ENCODE measurements at places on chromosomes 2 and 18.

DNA sequence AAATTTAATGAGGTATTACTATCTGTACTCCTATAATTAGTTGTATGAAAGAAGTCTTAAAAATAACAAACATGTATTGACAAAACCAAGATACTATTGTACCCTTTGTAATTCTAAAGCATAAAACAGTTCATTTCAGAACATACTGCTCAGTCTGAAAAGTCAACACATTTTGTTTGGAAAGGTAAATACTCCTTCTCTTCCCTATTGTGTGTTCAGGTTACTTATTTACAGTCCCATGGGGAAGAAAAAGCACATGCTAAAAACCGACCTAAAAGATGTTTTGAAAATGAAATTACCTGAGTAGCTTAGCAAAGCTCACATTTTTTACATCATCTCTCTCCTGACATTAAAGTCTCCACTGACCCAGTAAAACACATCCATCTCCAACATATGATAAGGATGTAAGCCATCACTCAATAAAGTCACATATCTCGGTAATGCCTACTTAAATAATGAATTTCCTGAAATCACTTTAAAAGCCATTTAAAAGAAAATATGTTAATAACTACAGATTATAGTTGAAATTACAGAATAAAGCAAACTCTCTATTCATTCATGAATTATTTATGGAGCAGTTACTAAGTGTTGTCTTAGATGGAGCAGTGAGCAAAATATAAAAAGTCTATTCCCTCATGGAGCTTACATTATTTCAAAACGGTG, 75.6 kb upstream of the FZD5 start:
- DNase-seq: no peak

DNA sequence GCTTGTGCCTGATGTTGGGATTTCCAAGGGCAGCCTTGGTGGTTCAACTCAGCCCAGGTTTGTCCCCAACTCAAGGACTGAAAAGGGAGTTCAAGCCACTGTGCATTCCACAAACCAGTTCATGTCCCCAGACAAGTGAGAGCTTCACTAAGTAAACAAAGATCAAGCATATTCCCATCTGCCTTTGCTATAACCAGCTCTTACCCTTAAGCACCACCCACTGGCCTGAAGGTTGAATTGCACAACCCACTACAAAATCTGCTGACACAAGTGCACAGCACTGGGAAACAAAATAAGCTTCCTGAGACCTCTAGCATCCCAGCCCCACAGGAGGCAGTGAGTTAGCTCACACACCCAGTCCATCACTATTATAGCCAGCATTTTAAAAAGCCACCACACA, 516.7 kb downstream of the NR4A2 start:
- DNase-seq: peak; percentile 13

- DNase-seq: no peak
Measured at GRCh38 chr2:182426918-182427240, at the start of gene PDE1A. TSS of gene PDE1A (minus strand) at chr2:182427036.

DNA sequence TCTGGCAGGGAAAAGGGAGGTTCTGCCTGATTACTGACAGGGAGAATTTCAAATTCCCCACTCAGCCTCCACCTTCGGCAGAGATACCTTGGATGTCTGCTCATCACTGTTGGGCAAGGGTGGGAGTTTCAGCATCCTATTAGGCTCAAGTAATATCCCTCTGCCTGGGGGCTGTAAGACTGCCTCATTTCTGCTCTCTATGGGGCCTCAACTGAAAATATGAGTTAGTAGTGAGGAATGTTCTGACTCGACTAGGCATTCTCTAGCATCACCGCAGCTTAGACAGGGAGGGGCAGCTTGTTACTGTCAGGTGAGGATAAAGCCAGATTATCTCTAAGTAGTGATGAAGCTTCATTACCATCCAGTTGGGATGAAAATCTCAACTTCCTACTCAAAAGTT, 87.7 kb upstream of the LRP1B start:
- no peak for DNase-seq

DNA sequence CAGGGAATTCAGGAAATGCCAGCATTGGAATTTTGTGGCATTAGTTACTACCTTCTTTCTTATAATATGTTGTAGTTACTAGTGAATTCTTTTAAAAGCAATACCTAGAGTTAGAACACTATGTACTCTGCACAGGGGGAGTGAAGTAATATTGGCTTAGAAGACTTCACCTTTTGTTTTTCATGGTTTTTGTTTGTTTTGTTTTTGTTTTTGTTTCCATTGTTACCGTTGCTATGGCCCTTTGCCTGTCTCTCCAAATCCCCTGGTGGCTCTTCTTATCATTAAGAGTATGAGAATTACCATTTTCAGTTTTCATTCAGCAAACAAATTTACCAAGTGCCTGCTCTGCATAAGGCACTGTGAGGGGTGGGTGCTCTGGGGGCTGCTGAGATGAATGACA, 160.1 kb downstream of the HAUS1 start:
- DNase-seq: no peak

DNA sequence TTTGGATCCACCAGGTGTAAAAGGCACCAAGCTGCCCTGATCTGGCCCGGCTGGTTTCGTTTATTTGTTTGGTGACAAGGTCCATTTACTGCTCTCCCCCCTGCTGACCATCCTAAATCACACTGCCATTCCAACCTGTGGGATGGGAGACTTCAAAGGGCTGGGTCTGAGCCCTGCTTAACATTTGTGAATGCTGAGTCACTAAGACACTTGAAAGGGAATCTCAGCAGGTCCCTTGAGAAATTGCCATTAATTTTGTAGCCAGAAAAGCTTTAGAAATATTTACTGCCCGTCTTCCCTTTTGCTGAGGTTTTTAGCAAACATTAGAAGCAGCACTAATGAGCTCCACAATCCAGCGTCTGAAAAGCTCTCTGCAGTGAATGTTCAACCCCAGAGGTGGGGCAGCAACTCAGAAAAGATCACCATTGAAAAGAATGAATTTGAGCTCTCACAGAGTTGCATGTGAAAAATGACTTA, 133.8 kb downstream of the ARL4C start:
- DNase-seq: no peak

DNA sequence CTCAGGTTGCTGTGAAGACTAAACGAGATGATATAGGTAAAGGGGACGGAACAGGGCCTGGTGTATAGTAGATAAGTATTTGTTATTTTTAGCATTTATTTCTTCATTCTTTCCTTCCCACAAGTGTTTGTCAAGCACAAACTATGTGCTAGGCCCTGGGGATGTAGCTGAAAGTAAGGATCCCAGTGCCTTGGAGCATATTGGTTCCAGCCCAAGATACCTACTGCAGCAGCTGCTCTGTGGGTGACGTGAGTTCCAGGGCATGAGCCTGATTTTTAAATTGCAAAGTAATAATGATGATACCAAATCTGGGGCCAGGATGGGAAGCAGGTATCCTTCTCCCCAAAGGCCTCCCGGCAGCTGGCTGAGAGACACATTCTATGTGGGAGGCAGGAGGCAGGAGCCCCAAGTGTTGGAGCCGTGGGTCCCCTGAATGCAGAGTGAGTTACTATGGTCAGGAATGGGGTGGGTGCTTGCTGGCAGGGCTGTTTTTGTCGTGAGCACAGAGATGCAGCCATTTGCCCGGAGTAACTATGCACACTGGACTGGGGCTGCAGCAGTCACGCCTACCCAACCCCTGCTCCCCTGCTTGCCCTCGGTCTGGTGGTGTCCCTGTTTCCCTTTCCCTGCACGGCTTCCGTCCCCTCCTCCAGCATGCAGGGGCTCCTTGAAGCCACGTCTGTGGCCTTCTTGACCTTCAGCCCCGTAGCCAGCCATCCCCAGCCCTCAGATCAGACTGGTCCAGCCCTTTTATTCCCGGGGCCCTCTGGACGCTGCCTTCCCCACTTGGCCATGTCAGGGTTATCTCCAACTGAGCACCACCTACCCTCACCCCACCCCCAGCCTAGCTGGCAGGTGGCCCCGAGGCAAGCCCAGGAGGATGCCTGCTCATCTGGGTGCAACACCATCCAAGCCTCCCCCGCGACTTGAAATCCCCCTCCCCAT, 52.4 kb downstream of the INHBB start:
- DNase-seq: no peak
